ENCODE measurements at places on chromosomes 2 and 18. TPM values are rescaled to one million over a fixed set of nuclear protein-coding genes. Genes with fewer than 3 reads are reported as not detected.

SERPINB3 gene
- not detected for total RNA-seq

HOXD13 gene
- not detected for total RNA-seq

EFR3B gene
- total RNA-seq, result 12.9 TPM

- H3K4me3 ChIP-seq, result no peak overlapping the region
- no peak for DNase-seq
- no peaks in the 10 kb centered on the region for H3K27me3 ChIP-seq
Measured at GRCh38 chr2:163364736-163365135, 371.1 kb downstream of the FIGN start.

- H3K27ac ChIP-seq, result no peak overlapping the region
- peak; percentile 87 for DNase-seq
- H3K4me1 ChIP-seq, result no peaks in the 10 kb centered on the region
- peaks cover 52% of the 10 kb centered on the region for H3K27me3 ChIP-seq
Measured at GRCh38 chr2:240913810-240914644, 7.9 kb downstream of the CROCC2 start.

DNA sequence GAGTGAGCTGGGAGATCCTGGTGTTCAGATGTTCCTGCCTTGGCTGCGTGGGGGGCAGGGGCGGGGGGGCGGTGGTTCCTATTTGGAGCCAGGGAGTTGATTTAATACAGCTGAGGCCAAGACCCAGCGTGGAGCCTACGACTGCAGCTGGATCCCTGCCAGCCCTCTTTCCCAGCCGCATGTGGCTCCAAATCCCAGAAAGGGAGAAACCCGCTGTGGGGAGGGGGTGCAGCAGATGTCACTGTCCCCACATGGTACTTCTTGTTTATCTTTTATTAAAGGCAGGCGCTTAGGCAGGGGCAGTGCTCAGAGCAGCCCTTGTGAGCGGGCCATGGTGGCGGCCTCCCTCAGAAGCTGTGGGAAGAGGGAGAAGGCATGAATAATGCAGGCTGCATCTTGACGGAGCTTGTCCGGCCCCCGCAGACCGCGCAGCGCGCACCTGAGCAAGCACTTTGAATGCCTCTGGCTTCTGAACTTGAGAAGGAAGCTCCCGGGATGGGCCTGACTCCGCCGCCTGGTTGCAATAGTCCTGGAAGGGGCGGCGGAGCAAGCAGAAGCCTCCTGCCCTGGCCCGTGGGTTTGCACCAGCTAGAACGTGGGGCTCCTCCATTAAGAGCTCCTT, 112.1 kb downstream of the GLI2 start:
- H3K27ac ChIP-seq, result no peak overlapping the region
- peaks cover 14% of the 10 kb centered on the region for H3K4me1 ChIP-seq
- no peaks in the 10 kb centered on the region for H3K36me3 ChIP-seq
- no peak for DNase-seq

DNA sequence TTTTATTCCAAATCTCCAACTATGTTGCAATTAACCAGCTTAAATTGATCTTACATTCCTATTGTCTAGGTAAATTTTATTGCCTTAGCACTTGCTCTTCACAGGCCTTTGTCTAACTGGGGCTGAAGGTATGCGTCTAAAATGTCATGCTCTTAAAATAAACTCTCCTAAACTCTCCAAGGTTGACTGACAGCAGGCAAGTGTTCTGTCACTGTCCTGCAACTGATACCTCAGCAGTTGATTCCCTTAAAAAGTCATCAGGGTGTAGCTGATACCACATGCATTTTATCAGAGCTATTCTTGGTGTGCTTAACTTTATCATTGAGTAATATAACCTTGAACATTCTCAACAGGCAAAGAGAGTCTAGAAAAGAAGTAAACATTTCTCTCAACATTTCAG, 680 bp downstream of the TTN start:
- no peak for DNase-seq
- H3K36me3 ChIP-seq, result peaks cover 37% of the 10 kb centered on the region
- H3K27ac ChIP-seq, result peak overlapping the region; percentile 99
- H3K4me1 ChIP-seq, result peaks cover 56% of the 10 kb centered on the region
- H3K4me3 ChIP-seq, result peak overlapping the region; percentile 89
